ENCODE measurements at places on chromosomes 6 and 20.

DNA sequence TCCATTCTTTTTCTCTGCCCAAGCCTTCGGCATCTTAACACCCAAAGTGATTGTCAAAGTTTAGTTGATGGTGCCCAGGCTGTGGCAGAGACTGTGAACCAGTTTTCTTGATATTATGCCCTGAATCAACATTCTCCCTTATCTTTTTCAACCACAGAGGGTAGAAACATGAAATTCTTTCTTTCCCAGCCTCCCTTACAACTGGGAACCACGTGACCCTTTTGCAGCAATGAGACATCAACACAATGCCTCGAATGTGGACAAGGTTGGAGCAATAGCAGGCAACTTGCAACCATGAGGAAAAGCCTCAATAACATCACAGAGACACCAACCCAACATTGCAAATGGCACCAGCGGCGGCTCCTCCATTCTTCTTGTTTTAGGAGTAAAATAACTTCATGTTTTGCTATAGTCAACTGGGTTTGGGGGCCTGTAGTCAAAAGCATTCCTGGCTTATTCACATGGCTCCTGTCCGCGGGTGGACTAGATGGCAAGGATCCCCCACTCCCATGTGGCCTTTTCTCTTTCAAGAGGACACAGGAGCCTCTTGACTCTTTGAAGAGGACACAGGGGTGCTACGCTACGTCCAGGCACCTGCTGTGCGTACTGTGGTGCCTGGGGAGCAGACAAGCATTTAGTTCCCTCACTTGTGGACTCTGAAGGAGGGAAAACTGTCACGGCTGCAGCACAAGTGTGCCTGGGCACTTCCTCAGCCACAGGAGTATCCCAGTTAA lies 90.5 kb downstream of the NOL4L start:
- no peak for DNase-seq

DNA sequence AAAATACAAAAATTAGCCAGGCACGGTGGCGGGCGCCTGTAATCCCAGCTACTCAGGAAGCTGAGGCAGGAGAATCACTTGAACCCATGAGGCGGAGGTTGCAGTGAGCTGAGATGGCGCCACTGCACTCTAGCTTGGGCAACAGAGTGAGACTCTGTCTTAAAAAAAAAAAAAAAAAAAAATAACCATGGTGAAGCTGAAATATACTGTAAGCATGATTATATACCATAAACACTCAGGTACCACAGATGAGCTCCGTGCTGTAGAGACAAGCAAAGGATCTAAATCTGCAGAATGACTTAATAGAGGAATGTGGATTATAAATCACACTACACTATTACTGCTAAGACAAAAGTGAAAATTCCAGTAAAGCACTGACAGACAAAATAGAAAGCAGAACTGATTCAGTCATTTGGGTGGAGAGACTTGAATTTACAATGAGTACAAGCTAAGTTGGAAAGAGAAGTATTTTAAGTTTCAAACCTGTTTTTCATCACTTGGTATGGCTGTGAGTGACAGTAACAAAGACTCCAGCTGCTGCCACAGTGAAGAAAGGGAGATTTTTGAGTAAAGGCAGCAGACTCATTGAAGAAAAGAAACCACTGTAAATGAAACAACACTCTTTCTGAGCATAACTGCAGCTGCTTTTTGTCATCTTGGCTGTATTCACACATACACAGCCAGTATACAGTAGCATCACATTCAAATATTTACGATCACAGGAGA lies 322.1 kb downstream of the RNGTT start:
- DNase-seq: no peak

GRCh38 chr6:1860756-1861348 lies 251.1 kb downstream of the FOXC1 start:
- DNase-seq: no peak

GRCh38 chr6:4906293-4907276 lies 97.3 kb downstream of the RPP40 start:
- no peak for DNase-seq

- no peak for DNase-seq
These were observed 4.6 kb downstream of the MSH5 start for GRCh38 chr6:31744422-31744821.

DNA sequence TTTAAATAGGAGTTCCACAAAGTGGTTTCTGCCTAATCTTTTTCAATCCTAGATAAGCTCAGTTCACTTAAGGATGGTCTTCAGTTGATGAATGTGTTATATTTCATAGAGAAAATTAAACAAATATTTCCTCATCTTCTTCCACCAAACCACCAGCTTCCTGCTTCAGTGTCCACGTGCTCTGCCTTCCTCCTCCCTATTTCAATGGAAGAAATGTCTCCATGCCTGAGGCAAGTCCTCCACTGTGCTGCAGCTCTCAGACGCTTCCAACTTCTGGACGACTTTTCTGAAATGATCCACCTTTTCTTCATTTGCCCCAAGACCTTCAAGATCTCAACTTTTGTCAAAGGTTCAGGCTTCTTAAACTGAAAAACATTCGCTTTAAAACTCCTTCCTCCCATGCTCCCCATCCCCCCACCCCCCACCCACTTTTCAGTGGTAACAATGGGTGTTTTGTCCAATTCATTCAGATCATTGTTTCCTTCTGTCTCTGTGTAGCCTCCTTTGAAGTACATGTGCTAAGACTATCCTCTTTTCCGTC lies 25.3 kb upstream of the FABP7 start:
- no peak for DNase-seq

- DNase-seq: no peak
These were observed 49.5 kb downstream of the TRERF1 start for GRCh38 chr6:42402184-42402583.

GRCh38 chr6:168024951-168025510 lies 27.6 kb downstream of the KIF25 start:
- no peak for DNase-seq

DNA sequence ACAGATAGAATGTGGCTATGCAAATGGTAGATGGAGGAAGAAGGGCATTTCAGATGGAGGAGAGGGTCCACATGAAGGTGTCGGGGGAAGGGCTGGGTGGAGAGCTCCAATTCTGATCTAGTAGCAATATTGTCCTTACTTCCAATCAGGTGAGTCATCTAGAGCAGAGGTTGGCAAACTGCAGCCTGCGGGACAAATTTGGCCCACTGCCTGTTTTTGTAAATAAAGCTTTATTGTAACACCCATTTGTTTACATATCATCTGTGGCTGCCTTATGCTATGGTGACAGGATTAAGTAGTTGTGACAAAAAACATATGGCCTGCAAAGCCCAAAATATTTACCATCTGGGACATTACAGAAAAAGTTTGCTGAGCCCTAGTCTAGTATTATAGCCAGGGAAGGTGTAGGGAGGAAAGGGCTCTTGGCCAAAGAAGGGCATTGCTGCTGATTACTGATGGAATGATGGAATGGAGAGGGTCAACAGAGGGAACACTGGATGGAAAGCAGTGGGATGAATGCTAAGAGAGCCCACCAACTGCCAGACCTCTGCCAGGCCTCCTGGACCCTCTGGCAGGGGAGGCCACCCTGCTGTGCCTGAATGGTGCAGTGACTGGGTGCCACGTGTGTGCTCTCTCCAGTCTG lies 79.8 kb downstream of the SLC22A23 start:
- no peak for DNase-seq

- no peak for DNase-seq
These were observed 423.5 kb downstream of the GJA1 start for GRCh38 chr6:121858986-121859385.

GRCh38 chr20:43915211-43916072 lies 790 bp downstream of the TOX2 start:
- DNase-seq: no peak

DNA sequence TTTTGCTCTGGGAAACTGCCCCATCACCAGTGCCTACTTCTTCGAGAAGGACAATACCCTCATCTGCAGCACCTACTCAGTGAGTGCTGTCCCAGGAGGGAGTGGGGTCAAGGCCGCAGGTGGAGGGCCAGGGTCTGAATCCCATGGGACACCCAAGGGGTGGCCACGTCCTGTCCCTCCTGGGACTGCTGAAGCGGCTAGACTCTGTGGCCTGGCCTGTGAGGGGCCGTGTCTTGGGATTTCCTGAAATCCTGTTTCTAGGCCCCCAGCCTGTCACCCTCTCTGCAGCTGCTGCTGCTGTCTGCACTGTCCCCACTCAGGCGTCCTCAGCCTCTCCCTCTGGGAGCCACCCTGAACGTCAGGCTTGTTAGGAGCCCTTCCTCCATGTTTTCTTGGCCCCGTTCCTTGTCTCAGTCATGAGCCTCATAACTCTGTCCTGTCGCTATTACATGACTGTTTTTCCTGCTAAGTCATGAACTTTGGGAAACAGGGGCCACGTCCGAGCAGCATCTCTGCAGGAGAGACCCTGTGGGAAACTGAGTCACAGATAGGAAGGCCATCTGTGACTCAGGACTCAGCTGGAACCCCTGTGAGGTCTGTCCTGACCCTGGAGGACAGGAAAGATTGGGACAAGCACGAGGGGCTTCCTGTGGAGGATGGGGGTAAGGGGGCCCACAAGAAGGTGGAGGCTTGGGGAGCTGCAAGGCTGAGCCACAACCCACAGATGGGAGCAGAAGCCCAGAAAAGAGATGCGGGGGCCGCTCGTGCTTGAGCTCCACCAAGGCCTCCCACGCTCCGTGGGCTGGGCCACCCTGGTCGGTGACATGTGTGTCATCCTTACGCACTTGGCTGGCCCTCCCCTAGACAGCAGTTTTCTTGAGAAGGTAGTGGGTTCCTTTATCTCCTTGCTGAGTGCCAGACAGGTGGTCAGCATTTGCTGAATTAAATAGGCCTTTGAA lies 49.9 kb downstream of the EFCAB8 start:
- no peak for DNase-seq

- no peak for DNase-seq
These were observed 89.4 kb upstream of the ANKEF1 start for GRCh38 chr20:9945408-9945807.

DNA sequence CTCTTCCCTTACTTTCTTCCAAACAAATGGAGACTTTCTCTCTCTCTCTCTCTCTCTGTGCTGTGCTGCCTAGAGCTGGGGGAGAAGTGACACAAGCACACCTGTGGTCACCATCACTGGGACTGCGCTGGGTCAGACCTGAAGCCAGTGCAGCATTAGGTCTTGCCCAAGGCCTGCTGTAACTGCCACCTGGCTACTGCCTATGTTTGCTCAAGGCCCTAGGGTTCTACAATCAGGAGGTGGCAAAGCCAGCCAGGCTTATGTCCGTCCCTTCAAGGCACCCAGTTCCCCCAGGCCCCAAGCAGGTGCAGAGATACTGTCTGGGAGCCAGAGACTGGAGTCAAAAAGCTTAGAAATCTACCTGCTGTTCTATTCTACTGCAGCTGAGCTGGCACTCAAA lies 49.4 kb upstream of the TOP1 start:
- DNase-seq: no peak

GRCh38 chr6:104087765-104088164 lies 772.0 kb downstream of the HACE1 start:
- no peak for DNase-seq

GRCh38 chr20:59824711-59825562 lies 108.5 kb downstream of the SYCP2 start:
- DNase-seq: no peak

GRCh38 chr6:7051780-7052442 lies 55.9 kb upstream of the RREB1 start:
- no peak for DNase-seq

DNA sequence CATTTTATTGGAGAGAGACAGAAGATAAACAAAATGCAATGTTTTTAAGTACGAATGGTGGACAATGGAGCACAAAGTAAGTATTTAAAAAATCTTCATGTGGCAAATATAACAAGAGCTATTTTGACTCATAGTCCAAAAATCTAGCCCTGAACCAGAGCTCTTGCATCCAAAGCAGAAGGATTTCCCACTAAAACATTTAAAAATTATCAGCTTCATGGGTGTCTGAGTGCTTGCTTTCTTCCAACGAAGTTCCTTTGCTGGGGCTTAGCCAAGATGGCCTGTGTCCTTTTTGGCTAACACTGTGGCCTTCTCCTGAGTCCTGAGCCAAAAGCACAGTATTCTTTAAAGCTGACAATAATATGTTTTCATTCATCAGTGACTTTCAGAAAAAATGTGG lies 161.7 kb downstream of the RIMS1 start:
- no peak for DNase-seq

DNA sequence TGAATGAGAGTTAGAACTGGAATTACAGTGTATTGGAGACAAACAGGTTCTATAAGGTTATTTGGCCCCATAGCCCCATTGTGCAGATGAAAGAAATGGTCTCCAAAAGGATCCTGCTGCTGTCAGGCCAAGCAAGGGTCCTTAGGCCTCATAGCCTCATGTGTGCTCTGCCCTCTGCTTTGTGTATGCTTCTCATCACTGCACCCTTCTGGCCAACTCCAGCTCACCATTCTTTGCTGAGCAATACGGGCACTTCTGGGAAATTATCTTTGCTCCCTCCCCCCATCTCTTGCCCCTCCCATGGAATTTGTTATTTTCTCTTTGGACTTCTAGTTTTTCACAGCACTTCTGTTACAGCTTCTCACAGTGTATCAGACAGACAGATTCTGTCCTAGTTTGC lies 298.8 kb downstream of the FOXA2 start:
- DNase-seq: no peak

DNA sequence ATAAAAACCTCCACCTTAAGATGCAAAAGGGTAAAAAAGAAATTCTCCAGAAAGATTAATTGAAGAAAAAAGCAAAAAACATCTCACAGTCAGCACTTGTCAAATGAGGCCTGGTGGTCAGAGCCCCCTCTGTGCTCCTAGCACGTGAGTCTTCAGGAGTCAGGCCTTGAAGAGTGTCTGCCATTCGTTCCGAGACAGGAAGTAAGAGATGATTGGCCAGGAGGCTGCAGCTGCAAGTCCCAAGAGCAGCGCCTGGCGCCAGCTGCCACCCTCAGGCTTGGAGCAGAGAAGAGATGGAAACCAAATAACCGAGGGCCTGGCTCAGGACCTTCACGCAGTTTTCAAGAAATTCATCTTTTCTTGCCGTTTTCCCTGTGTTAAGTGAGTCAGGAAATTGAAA lies 65.0 kb downstream of the FAM120B start:
- peak; percentile 70 for DNase-seq

DNA sequence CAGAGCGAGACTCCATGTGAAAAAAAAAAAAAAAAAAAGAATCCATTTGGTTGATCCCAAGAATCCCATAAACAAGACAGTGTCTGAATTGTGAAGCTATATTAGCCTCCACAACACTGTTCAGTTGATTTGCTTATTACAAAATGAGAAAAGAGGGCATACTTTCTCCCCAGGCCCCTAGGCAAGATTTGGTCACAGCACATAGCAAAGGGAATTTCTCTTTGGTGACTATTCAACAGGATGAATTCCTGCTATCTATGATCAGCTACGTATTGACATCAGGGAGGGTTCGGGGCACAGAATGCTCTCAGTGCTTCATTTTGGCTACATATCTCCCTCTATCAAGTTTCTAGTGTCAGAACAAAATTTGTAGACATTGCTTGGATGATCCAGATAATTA lies 20.2 kb upstream of the SLC22A3 start:
- no peak for DNase-seq

GRCh38 chr6:139508576-139508975 lies 134.1 kb upstream of the CITED2 start:
- DNase-seq: no peak
